ENCODE measurements at places on chromosomes 1 and 21.
A peak's percentile ranks its signal among the peaks of the same experiment; 100 is the strongest.

DNA sequence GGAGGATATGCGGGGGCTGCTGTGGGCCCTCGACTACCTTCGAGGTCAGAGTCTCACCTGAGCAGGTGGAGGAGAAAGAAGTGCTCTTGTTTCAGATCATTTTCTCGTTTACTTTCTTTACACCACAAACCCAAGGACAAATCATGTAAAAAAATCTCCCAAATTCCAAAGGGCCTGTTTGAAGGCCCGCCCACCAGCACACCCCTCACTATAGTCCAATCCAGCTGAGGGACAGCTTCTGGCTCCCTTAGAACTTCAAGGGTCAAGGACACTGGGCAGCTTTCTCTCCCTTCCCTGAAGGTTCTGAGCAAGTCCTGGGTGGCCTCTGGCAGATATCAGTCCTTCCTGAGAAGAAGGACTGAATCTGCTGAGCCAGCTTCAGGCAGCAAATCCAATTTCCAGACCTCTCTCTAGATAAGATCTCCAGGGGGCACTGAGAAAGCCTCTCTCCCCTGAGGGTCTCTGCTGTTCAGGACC, 5.5 kb downstream of the STK40 start:
- no peak for DNase-seq

- DNase-seq, result no peak
These were observed 73.1 kb downstream of the KCNJ6 start for GRCh38 chr21:37843191-37843590.

DNA sequence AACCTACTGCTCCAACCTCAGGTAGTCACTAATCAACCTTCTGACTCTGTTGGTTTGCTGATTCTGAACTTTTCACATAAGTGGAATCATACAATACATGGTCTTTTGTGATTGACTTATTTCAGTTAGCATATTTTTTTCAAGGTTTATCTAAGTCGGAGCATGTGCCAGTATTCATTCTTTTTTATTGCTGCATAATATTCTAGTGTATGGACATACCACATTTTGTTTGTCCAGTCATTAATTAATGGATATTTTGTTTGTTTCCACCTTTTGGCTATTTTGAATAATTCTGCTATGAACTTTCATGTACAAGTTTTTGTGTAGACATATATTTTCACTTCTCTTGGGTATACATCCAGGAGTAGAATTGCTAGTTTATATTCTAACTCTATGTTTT, 53.0 kb upstream of the LRRN2 start:
- DNase-seq, result no peak

- DNase-seq, result no peak
These were observed 274.4 kb downstream of the RYR2 start for GRCh38 chr1:237316352-237316751.

DNA sequence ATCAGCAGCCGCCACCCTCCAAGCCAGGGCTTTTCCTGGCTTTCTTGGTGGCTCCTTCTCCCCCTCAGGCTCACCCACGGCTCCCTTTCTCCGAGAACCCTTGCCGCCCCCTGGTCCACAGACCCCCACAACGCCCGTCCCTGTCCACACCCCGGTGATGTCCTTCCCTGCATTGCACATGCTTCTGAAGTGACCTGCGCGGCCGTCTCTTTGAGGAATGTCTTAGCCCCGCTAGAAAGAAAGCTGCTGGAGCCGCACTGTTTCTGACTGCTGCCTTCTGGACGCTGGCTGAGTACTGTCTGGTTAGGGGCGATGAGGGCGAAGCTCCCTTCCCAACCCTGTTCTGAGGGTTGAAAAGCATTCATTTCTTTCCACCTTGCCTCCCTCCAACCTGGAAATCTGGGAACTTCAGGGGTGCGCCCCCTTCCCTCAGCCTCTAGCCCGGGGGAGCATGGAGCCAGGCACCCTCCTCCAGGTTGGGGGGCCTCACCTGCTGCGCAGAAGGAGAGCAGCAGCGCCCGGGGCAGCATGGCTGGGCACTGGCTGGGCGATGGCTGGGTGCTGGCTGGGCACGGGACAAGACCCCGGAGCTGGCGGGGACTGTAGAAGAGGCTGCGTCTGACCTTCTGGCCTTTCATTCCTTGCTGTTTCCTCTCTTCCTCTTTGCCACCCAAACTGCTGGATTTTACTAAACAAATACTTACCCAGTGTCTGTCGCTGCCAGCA, at the start of gene CLEC20A:
Gene CLEC20A (minus strand): TSS at position 555 of the 726 bp plus-strand sequence. CDS start 25 bp downstream, at position 530.
- DNase-seq, result no peak

GRCh38 chr1:29630756-29631155, 394.4 kb downstream of the PTPRU start:
- no peak for DNase-seq

DNA sequence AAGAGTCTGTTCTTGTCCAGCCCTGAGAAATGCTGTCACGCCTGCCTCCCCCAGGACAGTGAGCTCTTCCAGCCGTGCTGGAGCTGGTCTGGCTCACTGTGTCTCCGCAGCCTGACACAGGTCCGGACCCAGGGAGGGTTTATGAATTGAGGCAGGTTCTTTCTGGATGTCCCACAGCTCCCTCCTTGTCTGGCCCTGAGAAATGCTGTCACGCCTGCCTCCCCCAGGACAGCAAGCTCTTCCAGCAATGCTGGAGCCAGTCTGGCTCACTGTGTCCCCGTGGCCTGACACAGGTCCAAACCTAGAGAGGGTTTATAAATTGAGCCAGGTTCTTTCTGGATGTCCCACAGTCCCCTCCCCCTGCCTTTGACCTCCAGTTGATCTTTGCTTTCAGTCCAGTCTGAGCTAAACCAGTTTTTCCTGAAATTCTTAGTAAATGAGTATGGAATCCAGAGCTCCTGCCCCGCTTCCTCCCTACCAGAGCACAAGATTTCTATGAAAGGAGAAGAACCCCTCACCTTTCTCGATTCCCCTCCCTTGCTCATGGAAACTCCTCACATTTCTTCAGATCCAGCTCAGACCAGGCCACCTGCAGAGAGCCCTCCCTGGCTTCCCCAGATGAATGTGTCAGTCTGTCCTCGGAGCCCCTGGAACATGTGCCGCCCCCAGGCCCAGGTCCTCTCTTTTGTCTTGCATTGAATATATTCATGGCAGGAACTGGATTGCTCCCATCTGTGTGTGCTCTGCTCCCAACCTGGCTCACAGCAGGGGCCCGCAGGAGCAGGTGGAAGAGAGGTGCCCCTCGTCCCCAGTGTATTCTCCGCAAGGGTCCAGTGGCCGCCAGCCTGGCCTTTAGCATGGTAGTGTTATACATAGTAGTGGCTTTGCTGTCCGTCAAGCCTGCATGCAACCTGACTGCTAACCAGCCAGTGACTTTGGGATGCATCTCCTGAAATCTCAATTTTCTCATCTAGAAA, 116.3 kb downstream of the EPHB2 start:
- DNase-seq, result peak; percentile 15

DNA sequence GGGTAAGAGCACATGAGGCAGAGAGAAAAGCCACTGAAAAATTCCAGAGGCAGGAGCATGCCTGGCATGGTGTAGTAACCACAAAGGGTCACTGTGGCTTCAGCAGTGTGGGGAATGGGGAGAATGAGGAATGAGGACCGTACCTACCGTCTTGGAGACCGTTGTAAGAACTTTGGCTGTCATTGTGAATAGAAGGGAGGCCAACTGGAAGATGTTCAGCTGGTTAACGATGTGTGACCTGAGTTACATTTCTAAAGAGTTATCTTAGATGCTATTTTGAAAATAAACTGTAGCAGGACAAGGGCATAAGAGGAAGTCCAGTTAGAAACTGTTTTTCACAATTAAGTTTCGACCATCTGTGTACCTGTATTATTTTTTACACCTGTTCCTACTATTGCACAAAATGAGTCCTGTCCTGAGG, 365.5 kb upstream of the SGIP1 start:
- no peak for DNase-seq

DNA sequence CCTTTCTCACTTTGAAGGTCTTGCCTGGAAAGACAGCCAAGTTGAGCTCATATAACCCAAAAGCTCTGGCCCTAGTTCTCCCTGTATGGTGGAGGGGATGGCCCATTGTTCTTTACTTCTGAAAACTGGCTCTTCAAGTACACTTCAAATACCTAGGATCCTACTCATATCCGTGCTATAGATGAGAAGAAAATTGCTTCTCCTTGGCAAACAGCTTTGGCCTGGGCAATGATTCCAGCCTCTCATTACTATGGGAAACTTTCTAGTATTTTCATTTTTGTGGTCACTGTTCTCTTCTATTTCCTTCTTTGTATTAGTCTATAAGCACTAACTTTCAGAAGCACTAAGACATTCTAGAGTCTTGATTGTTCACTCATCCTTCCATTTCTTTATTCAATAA, 53.7 kb downstream of the ZNF697 start:
- no peak for DNase-seq

DNA sequence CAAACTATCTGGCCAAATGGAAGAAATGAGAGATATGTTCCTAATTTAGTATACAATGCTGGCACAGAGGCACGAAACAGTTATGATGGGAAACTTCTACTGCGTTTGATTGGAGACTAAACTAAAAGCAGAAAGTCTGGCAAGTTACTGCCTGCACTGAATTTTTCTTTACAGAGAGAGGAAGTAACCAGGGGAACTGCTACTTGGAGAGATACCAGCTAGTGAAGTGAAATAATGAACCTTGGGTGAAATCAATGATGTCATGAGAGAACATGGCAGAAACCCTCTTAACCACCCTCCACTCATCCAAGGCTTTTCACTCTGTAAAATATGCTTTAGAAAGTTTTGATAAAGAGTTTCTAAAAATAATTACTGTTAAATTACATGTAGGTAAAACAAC, 29.3 kb downstream of the NIBAN1 start:
- no peak for DNase-seq

- DNase-seq, result no peak
These were observed 1.4 kb upstream of the OR14A16 start for GRCh38 chr1:247825362-247825761.

- peak; percentile 37 for DNase-seq
These were observed 19.2 kb downstream of the S100A7 start for GRCh38 chr1:153441238-153441755.

GRCh38 chr1:56824938-56825337, 5.7 kb upstream of the FYB2 start:
- DNase-seq, result peak; percentile 25

- DNase-seq, result no peak
These were observed 19.5 kb downstream of the PDE9A start for GRCh38 chr21:42672699-42673458.

- no peak for DNase-seq
These were observed 31.6 kb upstream of the SLC5A9 start for GRCh38 chr1:48190881-48191280.

- no peak for DNase-seq
These were observed 241.8 kb downstream of the GPR52 start for GRCh38 chr1:174689524-174689923.

- peak; percentile 52 for DNase-seq
These were observed 3.2 kb downstream of the GPR3 start for GRCh38 chr1:27395441-27396195.

DNA sequence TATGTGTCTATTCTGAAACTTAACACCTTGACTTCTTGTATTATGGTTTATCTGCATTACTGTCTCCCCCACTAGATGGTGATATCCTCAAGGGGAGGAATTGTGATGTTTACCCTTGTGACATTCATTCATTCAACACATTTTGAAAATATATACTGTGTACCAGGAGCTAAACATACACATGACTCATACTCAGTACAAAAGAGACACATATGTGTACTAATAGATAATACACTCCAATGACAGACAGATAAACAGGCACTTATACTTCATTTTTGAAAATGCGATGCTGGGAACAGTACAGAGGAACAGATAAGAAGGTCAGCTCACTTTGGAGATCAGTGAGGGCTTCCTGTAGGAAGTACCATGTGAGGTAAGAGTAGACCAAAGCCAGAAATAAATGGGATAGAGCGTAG, 8.9 kb upstream of the RAB3GAP2 start:
- no peak for DNase-seq

DNA sequence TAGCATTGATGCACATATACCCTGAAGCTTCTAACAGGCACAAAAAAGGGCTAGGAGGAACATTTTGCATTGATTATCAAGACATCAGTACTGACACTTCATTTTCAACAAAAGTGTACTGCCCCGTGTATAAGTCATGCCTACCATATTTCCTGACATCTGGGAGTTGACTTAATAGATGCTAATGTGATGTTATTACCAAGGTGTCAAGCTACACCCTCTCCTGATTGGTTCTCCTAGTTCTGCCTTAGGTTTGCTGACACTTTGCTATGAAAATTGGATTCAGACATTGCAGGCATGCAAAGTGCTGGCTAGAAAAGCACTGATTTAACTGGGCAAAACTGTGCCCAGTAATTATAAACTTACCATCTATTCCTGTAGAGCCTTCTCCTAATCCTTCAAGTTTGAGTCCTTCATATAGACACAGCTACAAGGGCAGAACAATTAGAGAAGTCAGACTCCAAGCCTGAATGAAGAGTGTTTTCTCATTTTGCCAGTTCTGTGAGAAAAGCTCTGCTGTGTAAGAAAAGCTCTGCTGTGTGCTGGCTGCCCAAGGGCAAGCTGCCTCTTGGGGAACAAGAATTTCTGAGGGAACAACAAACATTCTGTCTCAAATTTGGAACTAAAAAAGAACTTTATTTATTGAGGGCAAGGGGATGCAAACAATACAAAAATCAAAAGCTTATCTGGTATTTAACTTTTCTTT, 11.2 kb downstream of the S100A10 start:
- DNase-seq, result no peak

GRCh38 chr1:231016234-231016633, 23.8 kb downstream of the FAM89A start:
- DNase-seq, result no peak

GRCh38 chr1:225430301-225430700, 2.5 kb upstream of the LBR start:
- DNase-seq, result no peak

DNA sequence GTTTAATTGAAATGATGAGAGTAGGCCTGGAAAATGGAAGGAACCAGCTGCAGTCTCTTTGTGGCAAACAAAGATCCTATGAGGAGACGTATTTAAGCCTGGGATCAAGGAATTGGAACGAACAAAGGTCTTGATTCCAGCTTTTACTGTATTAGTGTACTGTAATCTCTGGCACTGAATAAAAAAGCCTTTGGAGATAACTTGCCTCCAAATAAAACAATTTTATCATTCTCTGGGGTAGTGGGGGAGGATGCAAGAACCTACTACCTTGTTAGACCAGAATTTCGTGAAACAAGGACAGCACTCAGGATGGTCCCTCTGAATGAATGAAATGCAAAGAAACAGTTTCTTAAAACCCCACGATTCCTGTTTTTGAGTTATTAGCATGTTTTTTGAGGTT, 134.2 kb downstream of the RWDD3 start:
- no peak for DNase-seq

DNA sequence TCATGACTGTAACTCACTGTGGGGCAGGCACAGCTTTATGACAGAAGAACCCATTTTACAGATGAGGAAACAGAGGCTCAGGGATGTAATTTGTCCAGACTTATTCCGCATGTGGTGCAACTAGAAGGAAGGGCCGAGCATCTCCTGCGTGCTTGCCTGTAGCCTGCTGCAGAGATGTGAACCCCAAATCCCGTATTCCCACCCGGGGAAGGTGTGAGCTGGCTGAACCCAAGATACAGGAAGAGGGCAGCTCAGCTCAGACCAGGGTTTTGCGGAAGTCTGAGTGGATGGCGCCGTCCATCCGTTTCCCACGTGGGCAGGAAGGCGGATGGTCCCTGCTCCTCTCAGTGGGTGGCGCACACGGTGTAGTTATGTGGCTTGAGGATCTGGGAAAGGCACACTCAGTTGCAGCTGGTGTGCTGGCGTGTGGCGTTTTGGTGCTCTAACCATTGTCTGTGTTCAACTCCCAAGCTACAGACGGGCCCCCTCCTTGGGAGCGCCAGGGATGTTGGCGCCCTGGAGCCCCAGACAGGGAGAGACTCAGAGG, 1.2 kb downstream of the CROCC start:
- no peak for DNase-seq

All from NCI-H1092 (cell line).